ENCODE measurements at places on chromosomes 7 and 10. TPM values are rescaled to one million over a fixed set of nuclear protein-coding genes. Genes with fewer than 3 reads are reported as not detected.

KLLN gene
- total RNA-seq: 0.74 TPM

RASSF4 gene
- total RNA-seq: 9.6 TPM

C7orf33 gene
- total RNA-seq: not detected

FLNC gene
- total RNA-seq: 7.7 TPM

SUN3 gene
- not detected for total RNA-seq

GNGT1 gene
- total RNA-seq: not detected

SYNPO2L gene
- total RNA-seq: 0.13 TPM

HEPACAM2 gene
- not detected for total RNA-seq

OR2A7 gene
- 2.6 TPM for total RNA-seq

KIN gene
- 13.2 TPM for total RNA-seq

FAM13C gene
- total RNA-seq: 57.9 TPM

RELN gene
- total RNA-seq: 2.3 TPM

CPEB3 gene
- total RNA-seq: 2.4 TPM

ZFAND2A gene
- total RNA-seq: 36.0 TPM

SORCS1 gene
- 0.56 TPM for total RNA-seq

GBX1 gene
- total RNA-seq: 13.8 TPM

H2BK1 gene
- not detected for total RNA-seq

LAMB4 gene
- 1.1 TPM for total RNA-seq

MPP7 gene
- total RNA-seq: 1.4 TPM

HTRA1 gene
- 72.3 TPM for total RNA-seq

CPXM2 gene
- total RNA-seq: 0.33 TPM

CALHM1 gene
- total RNA-seq: not detected

PLPP4 gene
- not detected for total RNA-seq

TUBB8 gene
- 0.69 TPM for total RNA-seq

PRSS37 gene
- total RNA-seq: not detected

TMEM213 gene
- not detected for total RNA-seq

MYOF gene
- 12.4 TPM for total RNA-seq

TDRD1 gene
- 0.18 TPM for total RNA-seq

INSIG1 gene
- 53.1 TPM for total RNA-seq

RBP3 gene
- total RNA-seq: not detected

ADCYAP1R1 gene
- total RNA-seq: 39.3 TPM

VENTX gene
- 0.23 TPM for total RNA-seq

PTPN20 gene
- total RNA-seq: 0.97 TPM

JCAD gene
- total RNA-seq: 234 TPM

EMX2 gene
- not detected for total RNA-seq

DPCD gene
- 16.7 TPM for total RNA-seq

LIPK gene
- not detected for total RNA-seq

HMX3 gene
- not detected for total RNA-seq

SLC18A3 gene
- 0.72 TPM for total RNA-seq

ADARB2 gene
- 54.9 TPM for total RNA-seq

ABCF2 gene
- 39.6 TPM for total RNA-seq

MYO1G gene
- 0.13 TPM for total RNA-seq

HOXA13 gene
- not detected for total RNA-seq

LRRC18 gene
- total RNA-seq: not detected

TRPV5 gene
- not detected for total RNA-seq

GIMAP2 gene
- 1.9 TPM for total RNA-seq

PKD1L1 gene
- total RNA-seq: 4.8 TPM

ACTL6B gene
- not detected for total RNA-seq

CPA1 gene
- not detected for total RNA-seq

PIP gene
- total RNA-seq: not detected

SPAG6 gene
- 0.46 TPM for total RNA-seq

CYP2E1 gene
- 7.7 TPM for total RNA-seq

STN1 gene
- 11.5 TPM for total RNA-seq
